Left renal pelvis (tissue), 4 donors: ENCODE measurements at places on chromosomes 1 and 21. TPM values are rescaled to one million over a fixed set of nuclear protein-coding genes. Genes with fewer than 3 reads are reported as not detected.

FCRL5 gene
- polyA plus RNA-seq, result 0.09 TPM

DNA sequence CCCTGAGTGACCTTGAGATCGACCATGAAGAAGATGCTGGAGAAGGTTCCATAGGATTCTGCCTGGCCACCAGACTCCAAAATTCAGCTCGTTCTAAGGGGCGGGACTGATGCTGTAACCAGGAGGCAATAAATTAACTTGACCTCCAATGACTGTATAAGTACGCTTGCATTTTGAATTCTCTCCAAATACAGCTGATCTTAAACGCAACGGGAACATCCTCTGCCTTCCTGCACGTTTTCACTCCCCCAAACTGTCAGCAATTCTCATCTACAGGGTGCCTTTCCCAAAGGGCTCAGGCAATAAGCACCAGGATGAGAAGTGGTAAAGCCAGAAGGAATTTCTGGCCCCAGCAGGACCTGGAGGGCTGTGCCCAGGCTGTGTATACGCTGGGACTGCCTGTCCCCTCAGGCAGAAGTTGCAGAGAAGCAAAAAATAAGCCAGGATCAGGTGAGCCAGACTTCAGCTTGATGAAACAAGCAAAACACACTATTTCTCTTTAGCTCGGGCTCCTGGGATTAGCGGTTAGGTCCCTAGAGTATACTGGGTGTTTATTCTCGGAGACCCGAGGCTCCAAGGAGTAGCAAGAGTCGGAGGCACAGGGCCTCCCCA, 124.8 kb downstream of the LRIG2 start:
- DNase-seq, result no peak

GRCh38 chr1:231855361-231855760, 228.8 kb downstream of the DISC1 start:
- DNase-seq, result no peak

DNA sequence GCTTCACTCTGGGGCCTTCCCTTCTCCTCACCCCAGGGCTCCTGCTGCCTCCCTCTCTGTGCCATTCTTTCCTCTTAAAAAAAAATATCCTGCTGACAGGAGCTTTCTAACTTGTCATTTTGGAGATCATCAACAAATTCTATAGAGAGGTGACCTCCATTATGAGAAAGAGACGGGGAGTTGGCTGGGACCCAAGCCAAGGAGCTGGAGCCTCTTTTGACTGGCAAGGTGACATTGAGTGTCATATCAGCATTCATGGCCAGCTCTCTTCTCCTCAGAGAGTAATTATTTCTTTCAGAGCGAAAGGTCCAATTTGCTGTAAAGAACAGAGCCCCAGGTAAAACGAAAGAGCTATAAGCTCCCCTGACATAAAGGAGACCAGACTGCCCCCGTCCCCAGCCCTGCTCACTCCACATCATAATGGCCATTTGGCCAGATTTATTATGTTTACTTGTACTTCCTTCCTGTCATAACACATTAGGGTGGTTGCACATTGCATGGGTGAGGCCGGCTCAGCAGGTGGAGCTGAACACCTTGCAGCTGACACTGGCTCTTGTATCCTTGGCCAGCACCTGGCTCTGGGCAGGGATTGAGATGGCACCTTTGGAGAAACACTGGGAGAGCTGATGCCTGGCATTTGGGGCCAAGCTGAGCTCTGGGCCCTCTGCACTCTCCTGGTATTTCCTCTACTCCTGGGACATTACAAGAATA, 404.0 kb upstream of the VAMP3 start:
- DNase-seq, result no peak

DNA sequence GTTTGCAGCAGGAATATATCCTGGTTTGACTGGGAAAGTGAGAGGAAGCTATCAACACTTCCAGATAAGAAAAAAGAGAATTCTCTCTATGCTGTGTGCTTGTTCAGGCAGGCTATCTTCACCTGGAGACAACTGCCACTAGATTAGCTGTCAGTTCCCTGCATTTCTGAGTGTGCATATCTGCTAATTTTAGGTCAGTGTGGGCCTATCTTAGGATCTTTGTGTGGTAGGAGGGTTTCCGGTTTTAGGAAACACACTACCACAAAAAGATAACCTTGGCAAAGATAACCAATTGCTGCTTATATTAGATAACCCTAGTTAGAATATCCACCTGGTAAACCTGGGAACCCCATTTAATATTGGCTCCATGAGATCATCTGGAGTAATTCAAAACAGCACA, 22.5 kb upstream of the GBP5 start:
- DNase-seq, result no peak
